ENCODE measurements at places on chromosomes 3 and 15.

DNA sequence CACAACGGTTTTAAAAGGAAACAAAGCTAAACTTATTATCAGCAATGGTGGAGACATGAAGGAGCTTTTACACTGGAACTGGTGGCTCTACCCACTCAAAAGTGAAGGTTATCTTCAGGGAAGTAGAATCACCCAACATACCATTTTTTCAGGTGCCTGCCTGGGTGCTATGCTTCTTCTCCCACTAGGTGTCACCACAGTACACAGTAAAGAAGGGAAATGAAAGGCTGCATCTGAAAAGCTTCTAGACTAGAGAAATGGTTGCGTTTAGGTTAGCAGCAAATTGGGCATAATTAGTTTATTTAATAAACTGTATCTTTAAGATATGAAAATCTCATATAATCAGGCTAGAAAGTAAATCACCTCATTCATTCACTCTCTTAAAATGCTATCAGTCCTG lies 47.0 kb upstream of the SELENOK start:
- DNase-seq = no peak

GRCh38 chr3:125266971-125267370 lies 54.4 kb upstream of the SLC12A8 start:
- no peak for DNase-seq

GRCh38 chr3:119547227-119547626 lies 12.2 kb downstream of the CD80 start:
- DNase-seq = no peak

GRCh38 chr3:126476166-126477060 lies 722 bp upstream of the ZXDC start:
- DNase-seq = no peak

- no peak for DNase-seq
Observed at GRCh38 chr3:145094355-145094941, 1066.5 kb downstream of the PLOD2 start.

DNA sequence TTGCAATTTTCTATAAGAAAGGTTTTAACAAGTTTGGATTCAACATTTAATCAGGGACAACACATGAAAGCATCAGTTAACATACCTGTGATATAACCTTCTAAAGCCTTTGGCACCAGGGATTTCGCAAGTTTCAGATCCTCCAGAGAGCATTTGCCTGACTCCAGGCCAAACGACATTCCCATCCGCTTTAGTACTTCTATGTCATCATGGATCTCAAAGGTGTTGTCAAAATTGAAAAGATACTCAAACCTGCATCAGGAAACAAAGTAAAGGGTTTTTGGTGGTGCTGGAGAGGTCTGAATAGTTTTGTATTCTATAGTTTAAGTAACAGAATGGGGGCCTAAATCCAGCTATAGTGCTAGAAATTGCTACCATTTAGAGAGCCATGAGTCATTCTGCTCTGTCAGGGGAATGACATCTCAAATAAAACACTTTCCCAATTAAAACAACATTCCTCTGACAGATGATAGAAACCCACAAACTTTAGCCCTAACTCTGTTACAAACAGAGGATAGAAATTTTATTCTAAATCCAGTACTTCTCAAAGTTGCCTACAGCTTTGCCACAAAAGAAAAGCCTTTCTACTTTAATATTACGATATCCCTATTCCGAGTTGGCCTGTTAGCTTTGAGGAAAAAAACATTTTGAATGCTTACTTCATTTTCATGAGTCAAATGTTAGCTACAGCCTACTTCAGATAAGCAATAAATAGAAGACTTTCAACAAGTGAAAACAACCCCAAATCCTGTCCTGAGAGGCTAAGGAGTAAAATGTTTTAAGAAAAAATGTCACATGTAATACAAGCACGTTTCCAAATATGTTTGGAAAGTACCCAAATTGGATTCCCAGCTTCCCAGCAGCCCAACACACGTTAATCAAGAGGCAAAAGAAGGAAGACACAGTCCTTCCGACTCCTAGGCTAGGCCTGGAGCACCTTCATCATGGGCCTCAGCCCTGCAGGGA lies 83.4 kb downstream of the ATP1B3 start:
- no peak for DNase-seq

- no peak for DNase-seq
Observed at GRCh38 chr3:14404186-14404585, 1.8 kb downstream of the SLC6A6 start.

GRCh38 chr15:26838742-26839460 lies 28.0 kb upstream of the GABRA5 start:
- no peak for DNase-seq

- no peak for DNase-seq
Observed at GRCh38 chr3:9809615-9810432, at the start of gene TTLL3. TSS of gene TTLL3 (plus strand) at chr3:9810262. CDS start at chr3:9810662, 400 bp downstream.

DNA sequence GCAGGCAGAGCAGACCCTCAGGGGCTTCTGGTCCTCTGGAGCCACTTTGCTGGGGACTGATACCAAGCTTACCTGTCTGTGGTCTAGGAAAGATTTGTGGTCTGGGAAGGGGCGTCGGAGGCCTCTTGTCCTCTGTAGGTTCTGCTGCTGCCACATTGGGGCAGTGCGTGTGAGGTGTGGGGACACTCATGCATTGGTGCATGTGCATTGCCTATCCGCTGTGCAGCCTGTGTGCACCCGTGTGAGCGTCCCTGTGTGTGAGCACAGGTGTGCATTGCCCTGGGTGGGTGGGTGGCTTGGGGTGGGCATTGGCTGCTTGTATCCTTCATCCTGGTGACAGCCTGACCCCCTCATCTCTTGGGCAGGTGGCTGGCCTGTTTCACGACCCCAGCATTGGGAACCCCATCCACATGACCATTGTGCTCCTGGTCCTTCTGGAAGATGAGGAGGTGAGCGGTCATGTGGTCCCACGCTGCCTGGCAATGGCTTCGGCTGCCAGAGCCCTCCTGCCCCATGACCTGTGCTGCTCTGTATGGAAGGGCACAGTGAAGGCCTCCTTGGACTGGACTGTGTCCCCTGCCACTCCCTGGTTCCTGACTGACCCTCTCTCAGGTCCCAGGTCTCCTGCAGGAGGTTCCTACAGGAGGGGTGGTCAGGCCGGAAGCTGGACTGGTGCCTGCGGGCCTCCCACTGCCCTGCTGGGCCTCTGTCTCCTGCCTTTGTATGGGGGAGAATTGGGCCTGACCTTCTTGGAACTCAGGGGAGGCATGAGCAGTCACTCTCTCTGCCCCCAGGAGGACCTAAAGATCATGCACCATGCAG lies 41.5 kb downstream of the SAXO2 start:
- DNase-seq = no peak

DNA sequence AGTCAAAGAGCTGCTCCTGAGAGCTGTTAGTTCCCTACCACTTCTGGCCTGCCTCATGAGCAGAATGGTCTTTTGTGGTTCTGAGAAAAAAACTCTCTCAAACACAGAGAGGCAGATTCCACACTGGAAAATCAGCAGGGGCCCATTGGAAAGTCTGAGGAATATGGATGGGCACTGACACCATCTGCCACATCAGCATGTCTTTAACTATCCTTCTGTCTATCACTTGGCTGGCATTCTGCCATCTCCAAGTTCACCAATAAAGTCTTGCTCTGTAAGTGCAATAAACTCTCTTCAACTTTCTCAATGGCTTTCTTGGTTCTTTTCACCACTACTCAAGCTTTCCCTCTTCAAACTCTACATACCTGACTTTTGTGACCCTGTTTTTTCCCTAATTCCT lies 101.3 kb upstream of the GALNT15 start:
- no peak for DNase-seq

GRCh38 chr3:45573591-45573990 lies 21.0 kb upstream of the LIMD1 start:
- no peak for DNase-seq

- no peak for DNase-seq
Observed at GRCh38 chr3:73542136-73542535, 82.6 kb downstream of the PDZRN3 start.

- DNase-seq = no peak
Observed at GRCh38 chr3:197753263-197753662, 3.6 kb downstream of the FYTTD1 start.

DNA sequence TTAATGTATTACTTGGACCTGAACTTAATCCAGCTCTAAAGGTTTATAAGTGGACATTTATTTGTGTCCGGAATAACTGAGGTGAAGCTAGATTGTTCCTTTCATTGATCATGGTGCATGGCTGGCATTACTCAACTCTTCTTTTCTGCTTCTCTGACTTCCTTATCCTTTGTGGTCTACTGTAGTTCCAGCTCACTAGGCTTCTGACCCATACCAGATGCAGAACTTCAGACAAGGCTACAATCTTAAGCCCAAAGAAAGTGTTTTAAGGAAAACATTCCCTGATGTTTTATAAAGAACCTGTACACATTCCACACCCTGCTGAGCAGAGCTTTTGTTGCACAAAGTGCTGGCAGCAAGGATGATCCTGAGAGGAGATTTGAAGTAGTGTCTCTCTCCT lies 250.8 kb upstream of the TGFBR2 start:
- no peak for DNase-seq

DNA sequence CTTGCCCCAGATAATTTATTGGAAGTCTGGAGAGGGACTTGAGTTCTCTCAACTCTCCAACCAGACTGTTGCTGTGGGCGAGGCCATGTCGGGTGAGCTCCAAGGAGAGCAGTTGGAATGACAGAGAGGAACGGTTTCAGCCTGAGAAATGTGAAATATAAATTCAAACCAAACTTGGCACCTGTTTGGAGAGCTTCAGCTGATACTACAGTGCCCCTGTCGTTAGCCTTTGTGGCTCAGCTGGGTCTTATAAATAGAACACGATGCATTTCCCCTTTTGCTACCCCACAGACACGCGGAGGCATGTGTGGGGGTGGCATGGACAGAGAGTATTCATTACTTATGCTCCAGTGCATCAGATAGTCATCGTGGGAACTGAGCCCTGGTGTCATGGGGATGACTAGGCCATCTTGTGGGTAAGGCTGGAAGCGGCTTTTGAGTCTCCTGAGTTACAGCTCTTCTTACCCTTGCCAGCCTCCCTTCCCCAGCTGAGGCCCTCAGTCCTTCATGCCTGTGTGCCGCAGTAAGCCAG lies 15.6 kb downstream of the SMAD3 start:
- DNase-seq = no peak

- DNase-seq = no peak
Observed at GRCh38 chr3:89841041-89841440, 733.6 kb downstream of the EPHA3 start.

GRCh38 chr3:53193466-53194209 lies 32.6 kb downstream of the PRKCD start:
- no peak for DNase-seq

GRCh38 chr3:76040946-76041345 lies 255.6 kb upstream of the ZNF717 start:
- no peak for DNase-seq

DNA sequence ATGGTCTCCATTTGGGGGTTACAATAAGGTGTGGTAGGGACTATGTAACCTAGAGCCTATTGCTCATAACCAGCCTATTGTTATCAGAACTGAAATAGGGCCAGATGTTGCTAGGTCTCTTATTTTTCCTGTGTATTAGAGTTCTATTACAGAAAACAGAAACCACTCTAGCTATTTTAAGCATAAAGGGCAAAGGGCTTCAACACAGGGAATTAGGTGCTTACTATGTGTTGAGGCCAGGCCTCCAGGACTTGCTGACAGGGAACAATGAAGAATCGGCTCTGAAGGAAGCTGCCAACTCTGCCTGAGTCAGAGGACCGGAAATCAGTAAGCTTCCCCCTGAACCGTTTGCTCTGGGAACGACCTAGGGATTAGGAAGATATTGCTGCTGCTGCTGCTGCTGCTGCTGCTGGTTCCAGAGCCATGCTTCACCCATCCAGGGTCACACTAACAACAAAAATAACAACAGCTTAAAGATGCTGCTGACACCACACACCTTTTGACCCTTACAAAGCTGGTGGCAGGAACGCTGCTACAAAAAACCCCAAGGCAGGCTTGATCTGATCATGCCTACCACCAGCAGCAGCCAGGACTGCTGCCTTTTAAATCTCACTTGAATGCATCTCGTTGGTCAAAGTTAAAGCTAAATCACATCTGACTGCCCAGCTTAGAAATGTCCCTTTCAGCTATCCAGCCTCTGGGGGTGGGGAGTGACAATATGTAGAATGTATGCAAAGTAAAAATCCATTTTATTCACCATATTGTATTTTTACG lies 276.9 kb upstream of the IL12A start:
- no peak for DNase-seq

- no peak for DNase-seq
Observed at GRCh38 chr15:47383801-47384200, 333.5 kb upstream of the SEMA6D start.

GRCh38 chr3:154229217-154229590 lies 95.1 kb downstream of the DHX36 start:
- DNase-seq = no peak

DNA sequence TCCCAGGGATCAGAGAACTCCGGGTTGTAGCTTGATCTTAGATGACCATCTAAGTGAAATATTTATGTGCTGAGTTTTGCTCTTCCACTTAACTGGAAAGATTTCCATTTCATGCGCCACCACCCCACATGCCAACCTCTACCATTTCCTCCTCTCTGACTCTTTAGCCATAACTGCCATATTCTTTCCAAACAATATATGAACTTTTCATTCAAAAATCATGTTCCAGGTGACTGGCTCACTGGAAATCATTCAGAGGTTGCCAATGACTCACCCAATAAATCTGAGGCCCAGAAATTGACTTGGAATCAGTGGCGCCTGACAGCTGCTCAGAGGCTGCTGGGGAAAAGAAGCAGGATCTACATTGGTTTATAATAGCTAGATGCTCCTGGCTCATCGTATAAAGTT lies 31.6 kb upstream of the FAM174B start:
- DNase-seq = no peak

GRCh38 chr3:157125101-157125500 lies 34.8 kb downstream of the CCNL1 start:
- no peak for DNase-seq
